Progenitor cell of endocrine pancreas (in vitro differentiated cells): ENCODE measurements at places on chromosomes 7 and 10.

GRCh38 chr7:29109358-29109757, 37.0 kb downstream of the CPVL start:
- DNase-seq, result no peak

GRCh38 chr10:126640401-126640800, 30.1 kb downstream of the C10orf90 start:
- DNase-seq, result no peak

DNA sequence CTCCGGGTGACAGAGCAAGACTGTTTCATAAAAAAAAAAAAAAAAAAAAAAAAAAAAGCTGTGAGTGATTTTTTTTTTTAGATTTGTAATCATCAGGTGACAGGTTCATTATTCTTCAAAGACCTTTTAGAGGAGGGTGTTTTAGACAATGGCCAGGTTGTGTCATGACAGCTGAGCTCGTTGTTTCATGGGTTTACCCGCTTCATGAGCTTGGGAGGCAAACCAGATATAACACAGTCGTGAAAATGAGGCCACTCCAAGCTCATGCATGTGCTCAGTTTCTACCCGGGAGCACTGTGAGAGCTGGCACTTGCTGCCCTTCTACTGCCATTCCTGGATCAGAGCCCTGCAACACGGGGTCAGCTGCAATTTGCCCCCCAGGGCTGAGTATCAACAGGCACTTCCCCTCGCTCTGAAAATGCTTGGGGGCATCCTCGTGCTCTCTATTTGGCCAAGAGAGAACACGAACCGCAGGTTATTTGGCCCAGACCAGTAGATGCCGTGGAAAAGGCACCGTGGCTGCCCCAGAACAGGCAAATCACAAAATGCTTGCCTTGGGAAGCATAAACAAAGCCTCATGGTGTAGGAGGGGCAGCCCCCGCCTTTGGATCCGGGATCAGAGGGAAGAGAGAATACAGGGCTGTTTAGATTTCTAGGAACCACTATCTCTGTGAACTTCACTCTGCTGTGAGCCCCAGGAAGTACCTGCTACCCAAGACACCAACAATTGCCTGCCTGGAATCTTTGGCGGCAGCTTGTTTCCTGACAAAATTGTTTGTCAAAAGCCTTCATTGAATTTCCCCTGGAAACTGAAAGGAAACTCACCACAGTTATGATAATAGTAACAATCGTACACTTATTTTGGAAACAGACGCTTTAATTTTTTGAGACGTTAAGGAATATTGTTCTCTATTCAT, 371.0 kb downstream of the FRMD4A start:
- no peak for DNase-seq

DNA sequence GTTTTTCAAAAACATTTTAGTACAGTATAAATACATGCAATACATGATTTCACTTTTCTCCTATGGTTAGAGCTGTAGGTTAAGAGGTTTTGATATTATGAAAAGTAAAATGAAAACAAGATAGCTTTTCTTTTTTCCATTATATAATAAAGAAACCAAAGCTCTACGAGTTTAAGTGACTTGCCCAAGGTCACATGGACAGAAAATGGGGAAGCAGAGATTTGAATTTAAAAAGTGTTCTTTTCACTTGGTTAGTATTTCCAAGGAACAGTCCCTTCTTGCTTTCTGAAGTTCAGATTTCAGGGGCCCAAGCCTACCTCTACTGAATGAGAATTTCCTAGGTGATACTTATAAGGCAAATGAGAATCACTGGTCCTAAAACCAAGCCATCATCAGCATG, 13.2 kb upstream of the MAP3K8 start:
- DNase-seq, result no peak

- no peak for DNase-seq
These were observed 599.2 kb upstream of the MGMT start for GRCh38 chr10:128867819-128868218.

DNA sequence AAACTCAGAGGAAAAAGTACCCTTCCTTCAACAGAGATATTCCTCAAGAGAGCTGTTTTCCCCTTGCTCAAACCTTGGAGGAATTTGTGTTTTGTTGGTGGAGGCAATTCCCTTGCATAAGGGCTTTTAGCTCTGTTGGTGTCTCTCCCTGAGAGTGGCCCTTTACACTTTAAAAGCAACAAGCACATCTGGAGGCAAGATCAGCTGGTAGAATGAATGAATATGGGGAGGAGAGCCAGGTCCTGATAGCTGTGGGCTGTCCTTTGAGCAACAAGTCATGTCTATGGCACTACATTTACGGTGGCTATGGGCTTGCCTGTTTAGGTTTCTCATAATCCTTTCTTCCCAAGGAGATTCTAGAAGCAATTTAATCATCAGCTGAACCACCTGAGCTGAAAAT, 384.0 kb downstream of the SORCS3 start:
- no peak for DNase-seq

DNA sequence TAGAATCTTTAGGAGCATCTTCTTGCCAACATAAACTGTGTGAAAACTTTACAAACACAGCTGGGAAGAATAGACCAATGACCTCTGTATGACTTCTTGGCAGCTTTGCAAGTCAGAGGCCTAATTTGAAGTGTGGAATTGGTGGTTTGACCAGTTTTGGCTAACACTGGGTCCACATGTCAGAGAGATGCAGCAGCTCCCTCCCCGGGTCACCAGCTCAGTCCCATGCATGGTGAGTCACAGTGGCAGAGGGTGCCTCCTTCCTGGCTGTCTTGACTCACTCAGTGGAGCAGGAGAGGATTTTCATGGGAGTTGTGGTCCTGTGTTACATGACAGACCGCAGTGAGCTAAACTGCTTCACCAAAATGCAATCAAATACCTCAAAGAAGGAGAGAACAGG, 8.2 kb upstream of the STARD3NL start:
- DNase-seq, result no peak

DNA sequence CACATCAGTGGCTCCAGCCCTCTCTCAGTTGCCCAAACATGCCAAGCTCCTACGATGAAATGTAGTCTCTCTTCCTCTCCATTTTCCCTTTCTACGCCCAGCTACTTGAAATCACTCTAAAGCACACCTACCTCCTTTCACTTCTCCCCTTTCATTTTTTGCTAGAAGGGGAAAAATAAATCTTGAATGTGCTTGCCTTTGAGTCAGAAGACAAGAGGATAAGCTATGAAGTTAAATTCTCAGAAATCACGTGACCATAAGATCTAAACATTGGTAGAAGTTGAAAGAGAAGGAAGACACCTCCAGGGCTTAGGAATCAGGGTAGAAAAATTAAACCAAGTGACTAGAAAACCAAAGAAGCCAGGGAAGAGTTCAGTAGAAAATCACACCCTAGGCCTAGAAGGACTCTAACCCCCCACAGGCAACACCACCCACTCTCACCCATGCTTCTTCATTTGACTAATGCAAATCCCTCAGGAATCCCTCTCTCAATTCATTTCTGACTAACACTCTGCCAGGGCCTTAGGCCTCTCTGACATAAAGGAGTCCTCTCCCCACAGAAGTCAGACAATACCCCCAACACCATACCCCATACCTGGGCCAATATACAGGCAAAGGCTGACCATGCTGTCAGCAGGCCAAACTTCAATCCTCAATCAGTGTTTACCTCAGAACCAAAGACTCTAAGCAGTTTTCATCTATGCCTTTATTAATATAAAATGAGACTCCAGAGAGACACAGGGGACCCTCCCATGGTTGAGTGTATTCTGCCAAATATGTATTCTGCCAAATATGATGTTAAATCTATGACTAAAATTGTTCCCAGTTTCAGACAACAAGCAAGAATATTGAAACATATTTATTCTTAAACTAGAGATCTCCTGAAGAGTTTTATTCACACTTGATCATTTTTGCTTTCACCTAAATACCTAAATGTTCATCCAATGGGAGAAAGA, 84.8 kb downstream of the ELMO1 start:
- DNase-seq, result no peak

- no peak for DNase-seq
These were observed 52.7 kb upstream of the ELN start for GRCh38 chr7:73974948-73975926.

- DNase-seq, result no peak
These were observed 1349.3 kb upstream of the CELF2 start for GRCh38 chr10:9668411-9668810.

DNA sequence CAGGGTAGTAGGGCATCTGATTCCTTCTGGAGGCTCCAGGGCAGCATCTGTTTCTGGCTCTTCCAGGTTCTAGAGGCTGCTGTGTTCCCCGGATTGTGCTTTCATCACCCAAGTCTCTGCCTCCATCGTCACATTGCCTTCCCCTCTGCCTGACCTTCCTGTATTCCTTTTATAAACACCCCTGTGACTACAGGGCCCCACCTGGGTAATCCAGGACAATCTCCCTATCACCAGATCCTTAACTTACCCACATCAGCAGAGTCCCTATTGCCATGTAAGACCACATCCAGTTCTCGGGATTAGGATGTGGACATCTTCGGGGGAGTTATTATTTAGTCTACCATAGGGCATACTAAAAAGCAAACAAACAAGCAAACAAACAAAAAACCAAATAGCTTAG, 39.4 kb upstream of the AGR3 start:
- no peak for DNase-seq

GRCh38 chr10:58477122-58477521, 35.5 kb upstream of the BICC1 start:
- DNase-seq, result no peak

- no peak for DNase-seq
These were observed 78.9 kb downstream of the LRRC17 start for GRCh38 chr7:102991540-102992214.

GRCh38 chr7:11709196-11709595, 122.8 kb downstream of the THSD7A start:
- no peak for DNase-seq

DNA sequence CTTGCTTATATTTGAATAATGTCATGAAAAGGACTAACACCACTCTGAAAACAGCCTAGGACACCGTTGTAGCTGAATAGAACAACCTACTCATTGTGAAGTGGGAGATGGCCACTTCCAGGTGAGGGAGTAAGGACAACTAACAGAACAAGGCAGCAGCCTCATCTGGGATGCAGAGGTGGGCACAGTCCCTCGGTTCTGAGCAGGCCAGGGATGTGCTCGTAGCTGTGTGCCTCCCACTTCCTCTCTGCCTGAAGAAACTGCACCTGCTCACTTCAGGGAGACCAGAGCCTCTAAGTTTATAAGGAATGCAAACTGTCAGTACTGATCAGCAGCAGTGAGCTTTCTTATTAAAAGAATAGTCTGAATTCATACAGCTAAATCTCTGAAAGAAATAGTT, 2.5 kb downstream of the VSTM4 start:
- no peak for DNase-seq

GRCh38 chr10:101002456-101002855, 2.8 kb downstream of the LZTS2 start:
- DNase-seq, result no peak

DNA sequence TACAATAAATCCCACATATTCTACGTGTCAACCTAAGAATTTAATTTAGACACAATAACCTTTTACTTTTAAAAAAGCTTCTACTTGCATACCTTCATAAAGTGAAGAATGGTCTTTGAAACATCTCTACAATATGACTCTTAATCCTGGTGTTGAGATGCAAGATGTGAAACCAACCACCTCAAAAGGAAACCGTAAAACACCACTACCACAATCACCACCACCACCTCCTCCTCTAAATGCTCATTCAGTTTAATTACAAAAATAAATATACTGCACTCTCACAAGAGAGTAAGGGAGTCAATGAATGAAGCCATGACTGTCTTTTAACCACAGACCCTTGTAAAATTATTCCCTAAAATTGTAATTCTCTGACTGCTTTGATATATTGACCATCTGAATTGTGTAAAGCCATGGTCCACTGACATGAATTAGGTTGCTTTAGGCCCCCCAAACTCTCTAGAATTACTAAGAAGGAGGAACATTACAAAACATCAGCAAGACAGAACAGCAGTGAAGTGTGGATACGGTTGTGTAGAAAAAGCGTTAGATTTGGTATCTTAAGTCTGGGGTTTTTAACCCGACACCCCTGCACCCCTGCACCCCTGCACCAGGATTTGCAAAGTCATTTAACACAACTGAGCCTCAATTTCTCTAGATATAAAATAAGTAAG, 171.4 kb downstream of the SFMBT2 start:
- no peak for DNase-seq

- no peak for DNase-seq
These were observed 62.7 kb downstream of the GRM3 start for GRCh38 chr7:86706406-86706805.

GRCh38 chr10:34479520-34480179, 335.4 kb downstream of the PARD3 start:
- no peak for DNase-seq

DNA sequence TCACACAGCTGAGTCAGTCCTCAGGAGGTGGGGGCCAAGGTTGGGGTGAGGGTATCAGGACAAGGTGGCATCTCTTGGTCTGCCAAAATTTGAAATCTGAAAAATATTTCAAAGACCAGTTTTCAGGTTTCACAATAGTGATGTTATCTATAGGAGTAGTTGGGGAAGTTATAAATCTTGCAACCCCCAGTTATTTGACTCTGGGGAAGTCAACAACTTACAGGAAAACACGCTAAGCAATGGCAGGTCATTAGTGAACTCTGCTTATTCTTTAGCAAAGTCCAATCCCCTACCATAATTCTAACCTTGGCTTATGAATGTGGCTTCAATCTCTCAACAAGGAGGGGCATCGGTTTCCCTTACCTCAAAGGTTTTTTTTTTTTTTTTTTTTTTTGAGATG, 94.9 kb downstream of the MARCHF5 start:
- DNase-seq, result no peak

DNA sequence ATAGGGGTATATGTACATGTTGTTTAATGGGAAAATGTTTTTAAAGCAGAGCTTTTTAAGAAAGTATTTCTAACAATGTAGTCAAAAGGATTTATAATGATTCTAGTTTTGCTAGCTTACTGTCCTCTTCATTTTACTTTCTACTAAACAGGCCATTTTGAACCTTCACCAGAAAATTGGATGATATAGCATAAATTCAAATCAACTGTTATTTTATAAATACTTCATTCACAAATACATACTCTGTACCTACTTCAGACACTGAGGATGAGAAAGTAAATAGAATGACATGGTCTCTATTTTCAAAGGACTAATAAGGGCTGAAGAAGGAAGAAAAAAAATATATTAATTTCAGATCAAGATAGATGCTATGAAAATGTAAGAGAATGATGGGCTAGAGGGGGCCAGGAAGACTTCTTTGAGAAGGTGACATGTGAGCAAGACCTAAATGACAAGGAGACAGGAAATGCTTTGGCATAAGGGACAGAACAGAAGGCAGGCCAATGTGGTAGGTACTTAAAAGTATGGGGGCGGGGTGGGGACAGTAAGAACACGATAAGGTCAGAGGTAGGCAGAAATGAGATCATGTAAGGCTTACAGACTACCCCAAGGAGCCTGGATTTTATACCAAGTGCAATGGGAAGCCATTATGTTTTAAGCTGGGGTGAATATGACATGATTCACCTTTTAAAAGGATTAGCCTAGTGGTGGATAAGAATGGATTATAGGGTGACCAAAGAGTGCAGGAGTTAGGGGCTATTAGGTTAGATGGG, 5.2 kb downstream of the NAMPT start:
- no peak for DNase-seq

GRCh38 chr10:66680886-66681285, 244.9 kb upstream of the LRRTM3 start:
- no peak for DNase-seq
